ENCODE measurements at places on chromosomes 1 and 21. TPM values are rescaled to one million over a fixed set of nuclear protein-coding genes. Genes with fewer than 3 reads are reported as not detected.

HMGCS2 gene
- not detected for polyA plus RNA-seq

GPR52 gene
- polyA plus RNA-seq = not detected

S100A14 gene
- not detected for polyA plus RNA-seq

ZNF648 gene
- polyA plus RNA-seq = not detected

IRF6 gene
- polyA plus RNA-seq = not detected

LCE1D gene
- not detected for polyA plus RNA-seq

PCSK9 gene
- polyA plus RNA-seq = not detected

RIPK4 gene
- polyA plus RNA-seq = not detected

ARHGAP30 gene
- 265 TPM for polyA plus RNA-seq
